ENCODE measurements at places on chromosomes 1 and 21.

DNA sequence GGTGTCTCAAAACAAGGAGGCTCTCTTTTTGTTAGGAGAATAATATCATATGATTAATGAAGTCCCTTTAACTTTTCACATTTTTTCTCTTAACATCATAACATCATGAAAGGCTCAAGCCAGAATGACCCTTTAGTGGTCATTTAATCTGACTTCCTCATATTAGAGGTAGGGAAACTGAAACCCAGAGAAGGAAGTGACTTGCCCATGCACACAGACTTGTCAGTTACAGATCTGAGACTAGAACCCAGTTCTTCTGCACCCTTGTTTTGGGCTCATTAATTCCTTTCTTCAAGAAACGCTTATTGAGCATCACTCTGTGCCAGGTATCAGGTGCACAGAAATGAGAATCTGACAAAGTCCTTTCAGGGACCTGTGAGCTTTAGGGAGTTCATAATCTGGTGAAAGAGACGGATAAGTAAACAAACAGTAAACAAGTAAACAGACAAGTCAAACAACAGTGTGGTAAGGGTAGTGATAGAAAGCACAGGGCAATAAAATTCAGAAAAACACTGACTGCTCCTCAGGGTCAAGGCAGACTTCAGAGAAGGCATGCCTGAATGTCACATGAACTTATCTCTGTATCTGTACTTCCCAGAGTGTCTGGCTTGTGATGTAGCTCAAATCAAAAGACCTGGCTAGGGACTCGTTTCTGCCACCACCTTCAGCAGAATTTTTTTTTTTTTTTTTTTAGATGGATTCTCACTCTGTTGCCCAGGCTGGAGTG lies 38.3 kb upstream of the OSBPL9 start:
- DNase-seq = no peak

DNA sequence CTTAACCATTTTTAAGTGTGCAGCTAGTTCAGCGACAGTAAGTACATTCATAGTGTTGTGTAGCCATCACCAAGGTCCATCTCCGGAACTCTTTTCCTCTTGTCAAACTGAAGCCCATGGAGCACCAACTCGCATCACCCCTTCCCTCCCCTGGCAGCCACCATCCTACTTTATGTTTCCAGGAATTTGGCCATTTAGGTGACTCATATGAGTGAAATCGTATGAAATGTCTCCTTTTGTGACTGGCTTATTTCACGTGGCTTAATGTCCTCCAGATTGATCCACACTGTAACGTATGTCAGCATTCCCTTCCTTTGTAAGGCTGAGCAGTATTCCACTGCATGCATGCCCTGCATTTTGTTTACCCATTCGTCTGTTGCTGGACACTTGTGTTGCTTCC lies 2.5 kb downstream of the COL6A2 start:
- DNase-seq = no peak

GRCh38 chr21:42348762-42349161 lies 2.0 kb downstream of the TFF2 start:
- no peak for DNase-seq

DNA sequence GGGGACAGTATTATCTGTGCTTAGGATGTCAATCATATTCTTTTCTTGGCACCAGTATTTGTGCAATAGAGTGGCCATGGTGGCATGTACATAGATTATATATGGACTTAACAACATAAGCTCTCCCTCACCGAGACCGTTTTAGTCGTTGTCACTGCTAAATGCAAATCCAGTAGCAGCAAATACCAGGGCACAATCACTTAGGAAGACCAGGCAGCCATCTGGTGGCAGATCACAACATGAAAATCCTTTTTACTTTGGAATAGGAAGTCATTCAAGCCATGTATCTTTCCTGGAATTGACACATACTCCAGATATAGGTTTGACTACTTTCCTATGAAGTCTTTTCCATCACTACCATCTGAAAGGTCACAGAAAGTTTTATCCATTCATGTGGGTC lies 53.2 kb upstream of the C1orf87 start:
- DNase-seq = no peak

DNA sequence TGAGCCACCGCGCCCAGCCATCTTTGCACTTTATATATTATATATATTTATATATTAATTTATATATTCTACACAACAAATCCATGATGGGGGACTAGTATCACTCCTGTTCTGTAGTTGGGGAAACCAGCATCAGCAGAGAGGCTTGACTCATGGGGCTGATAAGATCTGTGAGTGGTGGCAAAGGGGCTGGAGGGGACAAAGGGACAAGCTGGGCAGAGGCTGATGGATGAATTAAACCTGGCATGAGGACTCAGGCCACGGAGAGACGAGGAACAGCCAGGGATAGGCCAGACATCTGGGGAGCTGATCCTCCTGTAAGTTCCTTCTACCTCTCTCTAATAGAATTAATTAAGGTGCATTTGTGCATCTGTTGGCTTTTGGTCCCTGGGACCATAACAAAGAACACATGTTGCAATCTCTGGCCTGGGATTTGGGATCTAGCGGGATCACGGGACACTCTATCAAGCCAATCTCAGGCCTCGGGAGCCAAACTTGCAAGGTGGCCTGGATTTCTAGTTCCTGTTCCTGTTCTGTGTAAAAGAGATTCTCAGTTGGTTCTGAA lies 7.6 kb downstream of the CNR2 start:
- no peak for DNase-seq

DNA sequence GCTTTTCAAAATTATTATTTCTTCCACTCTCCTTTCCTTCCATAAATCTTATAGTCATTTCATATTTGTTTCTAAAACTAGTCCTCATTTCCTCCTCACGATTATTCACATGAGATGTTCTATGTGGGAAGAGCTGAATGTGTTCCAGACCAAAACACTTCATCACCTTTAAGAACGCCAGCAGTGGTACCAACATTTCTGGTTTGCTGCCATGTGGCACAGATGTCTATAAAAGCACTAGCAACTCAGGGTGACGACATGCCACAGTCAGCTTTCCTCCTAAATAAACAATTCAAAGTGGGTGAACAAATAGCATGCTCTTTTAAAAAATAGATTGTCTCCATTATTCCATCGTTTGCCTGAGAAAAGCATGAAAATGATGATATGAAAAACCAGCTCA lies 1217.8 kb upstream of the ADGRL2 start:
- DNase-seq = no peak

DNA sequence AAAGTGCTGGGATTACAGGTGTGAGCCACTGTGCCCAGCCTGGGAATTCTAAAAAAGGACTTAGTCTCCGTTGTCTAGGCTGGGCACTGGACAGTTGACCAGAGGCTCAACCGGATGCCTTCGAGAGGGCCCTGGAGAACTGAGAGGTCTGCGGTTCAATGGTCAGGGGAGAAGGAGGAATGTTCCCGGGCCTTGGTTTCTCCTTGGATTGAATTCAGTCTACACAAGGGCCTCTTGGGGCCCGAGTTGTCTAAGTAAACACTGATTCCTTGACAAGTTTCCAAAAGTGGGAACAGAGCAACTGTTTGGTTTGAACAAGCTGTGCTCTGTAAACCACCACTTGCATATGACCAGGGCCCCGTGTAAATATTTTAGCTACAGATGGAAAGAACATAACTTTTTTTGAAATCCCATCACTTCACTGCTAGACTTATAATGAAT lies 29.1 kb upstream of the CAPZB start:
- no peak for DNase-seq

GRCh38 chr1:25904943-25905679 lies 1.1 kb downstream of the STMN1 start:
- peak; percentile 96 for DNase-seq

GRCh38 chr1:153506831-153507413 lies 28.9 kb downstream of the S100A6 start:
- DNase-seq = no peak

DNA sequence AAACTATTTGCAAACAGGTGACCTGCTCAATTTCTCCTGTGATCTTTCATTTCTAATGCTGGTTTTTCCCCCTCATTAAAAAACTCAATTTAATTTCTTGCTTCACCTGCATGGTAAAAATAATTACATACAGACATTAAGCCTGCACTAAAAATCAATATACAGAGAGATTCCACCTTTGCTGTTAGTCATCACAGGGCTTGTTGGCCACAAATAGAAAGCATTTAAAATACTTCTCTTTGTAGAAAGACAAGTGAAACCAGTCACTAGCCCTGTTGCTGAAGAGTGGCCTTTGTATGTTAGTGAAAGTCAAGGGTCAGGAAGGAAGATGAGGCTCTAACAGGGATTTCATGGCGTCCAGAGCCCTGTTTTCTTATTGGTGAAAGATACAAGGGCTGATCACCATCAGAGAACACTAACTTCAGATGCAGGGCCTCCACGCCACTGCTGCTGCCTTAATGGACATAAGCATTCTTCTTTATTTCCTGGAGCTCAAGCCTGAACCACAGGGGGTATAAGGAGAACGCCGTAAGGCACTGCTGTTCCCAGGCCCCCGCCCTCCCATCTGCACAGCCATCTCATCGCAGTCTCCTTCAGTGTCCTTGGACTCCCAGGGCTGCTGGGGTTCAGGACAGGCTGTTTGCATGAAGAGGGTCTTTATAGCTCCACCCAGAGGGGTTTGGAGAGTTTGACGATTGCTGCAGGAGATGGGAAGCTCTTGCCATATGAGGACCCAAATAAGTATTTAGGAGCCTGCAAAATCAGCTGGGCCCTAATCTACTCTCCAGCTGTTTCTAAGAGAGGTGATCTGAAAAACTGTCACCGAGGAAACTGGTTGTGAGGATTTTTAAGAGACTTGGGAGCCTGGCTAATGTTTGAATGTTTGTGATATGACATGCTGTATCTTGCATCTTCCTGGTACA lies 117.3 kb upstream of the IRF2BP2 start:
- DNase-seq = no peak

DNA sequence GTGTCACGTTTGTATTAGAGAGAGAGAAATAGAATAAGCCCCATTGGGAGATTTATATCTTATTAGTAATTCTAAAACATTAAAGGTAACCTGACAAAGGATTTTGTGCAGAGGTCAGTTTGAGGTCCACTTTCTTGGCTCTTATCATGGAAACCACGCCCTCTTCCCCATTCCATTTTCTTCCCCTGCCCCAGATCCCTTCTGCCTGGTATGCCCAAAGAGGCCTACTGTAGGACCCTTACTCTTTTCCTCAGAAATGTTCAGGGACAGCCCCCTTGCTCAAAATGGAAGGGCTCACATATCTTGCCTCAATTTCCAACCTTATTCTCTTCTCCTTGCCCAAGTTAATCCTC lies 9.6 kb downstream of the CCDC185 start:
- DNase-seq = no peak
